Dermis blood vessel endothelial cell (primary cell): ENCODE measurements at places on chromosomes 1 and 21.
A peak's percentile ranks its signal among the peaks of the same experiment; 100 is the strongest.

GRCh38 chr21:43304206-43304605 is 122.7 kb downstream of the SIK1 start:
- DNase-seq: no peak

- DNase-seq: no peak
These were observed 108.2 kb downstream of the TIAM1 start for GRCh38 chr21:31235671-31236450.

DNA sequence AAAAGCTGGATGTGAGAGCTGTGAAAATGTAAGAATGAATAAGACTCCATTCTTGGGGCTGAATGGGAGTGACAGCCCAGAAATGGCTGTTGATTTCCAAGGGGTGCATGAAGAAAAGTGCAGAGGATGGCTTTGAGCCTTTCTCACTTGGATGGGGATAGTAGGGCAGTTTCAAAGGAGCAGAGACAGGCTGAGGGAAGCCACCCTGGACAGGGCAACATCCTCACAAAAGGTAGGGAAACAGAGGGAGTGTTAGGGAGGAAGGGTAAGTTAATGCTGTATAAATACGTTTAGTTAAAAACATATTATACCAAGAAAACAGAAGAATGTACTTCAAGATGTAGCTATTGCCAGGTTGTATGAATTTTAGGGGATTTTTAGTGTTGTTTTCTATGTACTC is 38.1 kb downstream of the GADD45A start:
- DNase-seq: no peak

GRCh38 chr1:227950735-227951346 is 3.1 kb upstream of the WNT9A start:
- DNase-seq: no peak

DNA sequence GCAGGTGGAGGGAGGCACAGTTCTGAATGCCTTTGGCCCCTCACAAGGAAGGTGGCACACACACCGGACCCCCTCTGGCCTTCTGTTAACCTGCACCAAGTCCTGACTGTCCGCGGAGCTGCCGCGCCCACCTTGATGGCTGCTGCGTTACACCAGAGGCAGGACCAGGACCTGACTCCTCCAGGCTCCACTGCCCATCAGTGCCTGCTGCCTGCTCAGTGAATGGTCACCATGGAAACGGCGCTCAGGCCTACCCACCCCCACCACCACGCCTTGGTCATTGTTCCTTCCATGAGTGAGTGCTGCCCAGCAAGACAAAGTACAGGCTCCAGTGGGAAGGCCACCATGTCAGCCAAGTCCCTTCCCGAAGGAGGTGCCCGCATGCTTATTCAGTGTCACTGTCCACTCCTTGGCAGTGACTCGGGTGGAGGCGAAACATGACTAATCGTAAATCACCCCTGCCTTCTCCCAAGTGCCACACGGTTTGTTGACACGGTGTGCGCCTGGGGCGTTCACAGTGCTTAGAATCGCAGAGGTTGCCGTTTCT is 57.3 kb downstream of the SLC37A1 start:
- DNase-seq: peak; percentile 7

DNA sequence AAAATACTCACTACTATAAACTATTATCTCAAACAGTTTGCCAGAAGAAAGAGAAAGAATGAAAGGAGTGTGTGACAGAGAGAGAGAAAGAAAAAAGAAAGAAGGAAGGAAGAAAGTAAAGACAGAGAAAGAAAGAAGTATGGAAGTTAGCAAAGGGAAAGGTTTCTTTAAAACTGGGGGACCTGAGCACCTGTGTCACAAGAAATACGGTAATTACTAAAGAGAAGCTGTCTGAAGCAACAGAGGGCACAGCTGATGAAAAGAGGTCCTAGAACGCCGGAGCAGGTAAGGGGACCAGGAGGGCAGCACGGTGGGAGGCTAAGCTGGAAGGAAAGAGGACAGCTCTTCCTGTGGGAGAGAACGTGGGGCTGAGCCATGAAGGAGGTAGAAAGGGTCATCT is 163.6 kb downstream of the DSCAM start:
- no peak for DNase-seq

- no peak for DNase-seq
These were observed 138.8 kb downstream of the BRINP3 start for GRCh38 chr1:190338829-190339228.

DNA sequence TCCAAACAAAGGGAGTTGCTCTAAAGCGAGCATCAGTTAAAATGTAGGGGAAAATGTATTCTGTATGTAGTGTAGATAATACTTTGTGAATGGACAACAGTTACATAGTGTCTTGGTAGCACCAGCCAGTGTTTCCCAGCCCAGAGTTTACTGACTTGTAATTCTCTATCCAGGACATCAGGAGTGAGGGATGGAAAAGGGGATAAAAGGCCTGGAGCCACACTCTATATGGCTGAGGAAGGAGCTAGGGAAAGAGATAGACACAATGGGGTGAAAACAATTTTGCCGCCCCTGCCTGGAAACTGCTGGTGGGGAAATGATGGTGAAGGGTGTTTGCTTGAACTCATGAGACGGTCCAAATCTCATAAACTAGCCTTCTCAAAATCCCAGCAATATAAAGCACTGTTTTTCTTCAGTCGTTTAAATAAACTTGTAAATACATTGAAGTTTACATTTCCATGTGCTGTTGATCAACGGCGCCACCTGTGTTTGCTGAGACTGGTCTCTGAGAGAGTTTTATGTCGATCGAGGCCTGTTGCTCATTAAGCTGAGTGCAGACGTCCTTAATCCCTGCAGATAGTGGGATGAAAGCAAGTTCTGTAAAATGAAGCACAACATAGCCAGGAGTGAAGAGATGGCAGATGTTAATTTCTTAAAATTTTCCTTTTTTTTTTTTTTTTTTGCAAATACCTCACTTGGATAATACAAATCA is 27.9 kb upstream of the AGO1 start:
- no peak for DNase-seq

- DNase-seq: no peak
These were observed 53.6 kb downstream of the ADARB1 start for GRCh38 chr21:45127937-45128336.

DNA sequence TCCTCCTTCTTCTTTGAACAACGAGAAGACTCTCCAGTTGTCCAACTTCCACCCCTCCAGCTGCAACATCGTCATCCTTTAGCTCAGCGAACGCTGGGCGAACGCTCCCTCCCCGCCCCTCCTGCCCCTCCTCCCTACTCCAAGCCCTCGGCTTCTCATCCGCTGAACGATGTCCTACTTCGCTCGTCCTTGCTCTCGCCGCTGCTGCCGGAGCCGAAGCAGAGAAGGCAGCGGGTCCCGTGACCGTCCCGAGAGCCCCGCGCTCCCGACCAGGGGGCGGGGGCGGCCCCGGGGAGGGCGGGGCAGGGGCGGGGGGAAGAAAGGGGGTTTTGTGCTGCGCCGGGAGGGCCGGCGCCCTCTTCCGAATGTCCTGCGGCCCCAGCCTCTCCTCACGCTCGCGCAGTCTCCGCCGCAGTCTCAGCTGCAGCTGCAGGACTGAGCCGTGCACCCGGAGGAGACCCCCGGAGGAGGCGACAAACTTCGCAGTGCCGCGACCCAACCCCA is at the start of gene BCAN:
Gene BCAN, plus strand, starts transcription at position 357 of the 504 bp plus-strand sequence. CDS start 3,938 bp downstream, outside the sequence.
- no peak for DNase-seq

DNA sequence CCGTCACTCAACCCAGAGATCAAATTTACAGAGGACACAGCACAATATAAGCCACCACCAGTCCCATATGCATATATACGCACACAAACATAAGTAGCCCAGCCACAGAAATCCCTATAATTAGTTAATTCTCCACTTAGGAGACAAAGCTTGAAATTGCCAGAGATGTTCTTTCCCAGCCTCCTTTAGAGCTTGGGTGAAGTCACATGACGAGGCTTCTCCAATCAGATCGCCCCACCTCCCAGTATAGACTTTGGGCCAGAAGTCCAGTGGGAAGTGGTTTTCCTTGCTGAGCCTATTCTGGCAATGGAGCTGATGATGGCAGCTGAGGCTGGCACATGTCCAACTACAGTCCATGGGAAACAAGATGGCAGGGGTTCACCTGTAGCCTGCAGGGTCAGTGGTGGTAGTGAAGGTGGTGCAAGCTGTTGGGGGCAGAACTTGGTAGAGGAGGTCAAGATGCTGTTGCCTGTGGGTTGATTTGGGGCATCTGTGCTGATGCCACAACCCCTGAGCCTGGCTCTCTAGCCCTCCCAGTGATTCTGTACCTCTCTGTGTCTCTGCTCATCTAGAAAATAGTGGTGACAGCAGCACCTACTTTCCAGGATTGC is 535.9 kb downstream of the MATN1 start:
- no peak for DNase-seq

DNA sequence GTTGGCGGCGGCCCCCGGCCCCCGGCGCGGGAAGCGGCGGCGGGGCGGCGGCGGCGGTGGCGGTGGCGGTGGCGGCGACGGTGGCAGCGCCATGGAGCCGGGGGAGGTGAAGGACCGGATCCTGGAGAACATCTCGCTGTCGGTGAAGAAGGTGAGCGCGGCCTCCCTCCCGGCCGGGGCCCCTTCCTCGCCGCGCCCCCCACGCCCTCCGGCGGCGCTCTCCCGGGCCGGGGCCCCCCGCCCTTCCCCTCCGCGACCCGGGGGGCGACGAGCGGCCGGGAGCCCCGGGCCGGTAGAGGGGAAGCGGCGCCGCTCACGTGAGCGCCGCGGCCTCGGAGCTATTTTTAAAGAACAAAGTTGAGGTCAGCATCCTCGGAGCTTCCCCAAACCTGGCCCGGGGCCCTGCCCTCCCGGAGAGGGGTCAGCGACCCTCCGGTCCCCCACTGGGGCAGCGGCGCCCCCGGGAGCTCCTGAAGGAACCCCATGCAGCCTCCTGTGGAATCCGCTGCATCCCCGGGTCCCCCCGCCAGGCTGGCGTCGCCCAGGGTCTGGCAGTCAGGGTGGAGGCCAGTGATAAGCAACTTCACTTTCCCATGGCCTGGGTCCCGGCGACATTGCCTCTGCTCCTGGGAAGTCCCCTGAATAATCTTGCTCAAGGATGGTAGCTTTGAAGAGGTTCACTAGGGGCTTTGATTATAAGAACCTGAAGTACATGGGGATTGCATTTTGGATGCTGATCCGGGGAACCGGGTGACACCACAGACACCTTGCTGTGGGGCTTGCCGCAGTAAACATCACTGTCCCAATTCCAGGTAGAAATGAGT is 560 bp downstream of the PLEKHM2 start:
- peak; percentile 57 for DNase-seq

DNA sequence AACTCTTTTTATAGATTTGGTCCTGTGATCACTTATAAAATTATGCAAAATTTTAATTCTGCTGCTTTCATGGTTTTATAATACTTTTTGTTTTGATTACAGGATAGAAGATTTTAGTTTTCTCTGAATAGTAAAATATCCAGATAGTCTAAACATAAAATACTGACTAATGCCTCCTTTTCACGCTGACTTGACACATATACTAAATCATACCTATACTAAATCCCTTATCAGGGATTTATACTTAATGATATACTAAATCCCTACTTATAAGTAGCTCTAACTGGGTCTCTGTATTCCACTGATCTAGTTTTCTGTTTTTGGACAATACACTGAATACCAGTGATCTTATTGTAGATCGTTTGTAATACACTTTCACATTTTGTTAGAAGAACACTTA is 128.0 kb downstream of the USP25 start:
- DNase-seq: no peak

DNA sequence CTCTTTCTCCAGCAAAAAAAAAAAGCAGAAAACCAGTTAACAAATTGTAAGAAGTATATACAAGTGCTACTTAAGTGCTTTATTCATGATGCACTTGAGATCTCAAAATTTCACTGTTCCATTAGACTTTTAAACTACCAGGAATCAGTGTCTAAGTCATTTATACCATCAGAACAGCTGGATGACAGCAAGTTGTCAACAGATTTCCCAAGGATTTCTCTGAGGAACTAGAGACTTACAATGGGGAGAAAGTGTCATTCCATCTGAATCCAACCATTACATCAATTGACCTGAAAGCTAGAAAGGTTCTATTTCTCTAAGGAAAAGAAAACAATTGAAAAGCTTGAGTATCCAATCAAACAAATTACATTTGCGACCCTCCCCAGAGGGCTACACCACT is 43.8 kb downstream of the USH2A start:
- no peak for DNase-seq

DNA sequence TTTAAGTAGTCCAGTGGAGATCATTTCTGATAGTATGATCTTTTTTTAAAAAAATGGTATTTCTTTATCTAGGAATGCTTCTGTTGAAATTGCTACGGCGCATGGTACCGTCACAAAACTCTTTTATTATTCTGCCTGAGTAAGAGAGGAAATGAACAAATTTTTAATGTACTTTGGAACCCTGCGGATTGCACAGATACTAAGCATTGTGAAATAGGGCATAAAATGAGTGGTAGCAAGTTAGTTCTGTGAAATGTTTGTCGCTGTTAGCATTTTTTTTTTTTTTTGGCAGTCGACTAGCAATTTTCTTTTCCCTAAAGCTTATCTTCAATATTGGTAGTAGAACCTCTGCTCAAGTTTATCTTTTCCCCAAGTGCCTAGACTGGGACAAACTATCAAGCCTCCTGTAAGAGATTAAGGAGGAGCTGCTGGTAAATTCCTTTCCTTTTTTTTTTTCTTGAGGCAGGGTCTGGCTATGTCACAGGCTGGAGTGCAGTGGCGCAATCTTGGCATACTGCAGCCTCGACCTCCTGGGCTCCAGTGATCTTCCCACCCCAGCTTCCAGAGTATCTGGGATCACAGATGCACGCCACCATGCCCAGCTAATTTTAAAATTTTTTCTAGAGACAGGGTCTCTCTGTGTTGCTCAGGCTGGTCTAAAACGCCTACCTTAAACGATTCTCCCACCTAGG is 2.2 kb downstream of the ITSN1 start:
- peak; percentile 46 for DNase-seq

- no peak for DNase-seq
These were observed 3.5 kb upstream of the S100A8 start for GRCh38 chr1:153394391-153394790.

GRCh38 chr1:197660389-197660788 is 114.9 kb downstream of the DENND1B start:
- no peak for DNase-seq

DNA sequence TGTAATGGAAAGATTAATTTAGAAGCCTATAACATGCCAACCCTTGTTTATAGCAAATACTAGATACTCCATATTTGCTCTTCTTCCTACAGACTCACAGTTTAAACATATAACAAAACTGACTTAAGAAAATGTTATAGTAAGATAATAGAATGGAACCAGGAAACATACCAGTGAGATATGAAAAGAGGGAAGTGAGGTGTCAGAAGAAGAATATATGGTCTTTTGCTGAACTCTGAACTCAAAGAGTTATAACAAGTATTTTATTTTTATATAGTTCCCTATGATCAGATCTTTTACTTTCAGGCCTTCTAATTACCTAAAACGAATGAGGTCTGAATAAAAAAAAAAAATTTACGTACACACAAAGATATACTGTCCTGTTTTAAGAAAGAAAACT is 20.9 kb downstream of the TMED5 start:
- DNase-seq: no peak

- DNase-seq: peak; percentile 63
These were observed 33.5 kb downstream of the XKR8 start for GRCh38 chr1:27993241-27993640.

- DNase-seq: no peak
These were observed 2.7 kb upstream of the RUNX3 start for GRCh38 chr1:24932725-24933294.

DNA sequence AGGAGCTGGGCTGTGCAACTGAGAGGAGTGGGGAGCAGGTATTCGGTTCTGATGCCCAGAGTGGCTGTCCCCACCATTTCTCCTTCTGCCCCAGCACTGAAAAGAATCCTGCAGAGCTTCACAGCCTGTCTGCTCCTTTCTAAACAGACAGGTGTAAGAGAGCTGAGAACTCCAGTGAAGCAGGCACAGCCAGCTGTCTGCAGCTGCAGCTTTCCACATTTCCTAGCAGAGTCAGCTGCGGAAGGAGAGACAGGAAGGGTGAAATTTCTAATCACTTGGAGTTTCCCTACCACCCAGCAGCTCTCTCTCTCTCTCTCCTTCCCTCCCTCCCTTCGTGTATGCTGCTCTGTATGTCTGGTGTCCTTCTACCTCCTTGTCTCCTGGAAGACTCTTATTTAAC is 40.5 kb upstream of the GJB5 start:
- no peak for DNase-seq
